Activated naive CD4-positive, alpha-beta T cell treated with anti-CD3 and anti-CD28 coated beads, Interleukin-2, amount 50 U/mL, for 16 hours (primary cell): ENCODE measurements at places on chromosomes 5 and 9.
A peak's percentile ranks its signal among the peaks of the same experiment; 100 is the strongest.

DNA sequence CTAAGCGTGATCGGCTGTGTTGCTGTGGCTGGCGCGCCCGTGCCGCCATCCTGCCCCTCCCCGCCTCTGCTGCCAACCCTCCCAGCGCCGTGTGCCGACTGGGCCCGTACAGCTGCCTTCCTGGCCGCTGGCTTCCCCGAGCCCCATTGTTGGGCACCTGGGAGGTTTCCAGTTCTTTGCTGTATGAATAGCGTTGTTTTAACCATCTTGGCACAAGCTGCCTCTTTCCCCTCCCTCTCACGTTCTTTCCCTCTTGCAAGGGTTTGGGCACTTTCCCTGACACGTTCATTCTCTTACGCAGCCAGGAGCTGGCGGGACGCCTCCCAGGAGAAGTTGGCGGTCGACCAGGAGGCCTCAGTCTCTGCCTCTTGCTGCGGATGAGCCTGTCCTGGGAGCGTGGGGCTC, 43.1 kb upstream of the RXRA start:
- no peak for DNase-seq

GRCh38 chr5:16600397-16600796, 16.4 kb downstream of the RETREG1 start:
- DNase-seq = no peak

DNA sequence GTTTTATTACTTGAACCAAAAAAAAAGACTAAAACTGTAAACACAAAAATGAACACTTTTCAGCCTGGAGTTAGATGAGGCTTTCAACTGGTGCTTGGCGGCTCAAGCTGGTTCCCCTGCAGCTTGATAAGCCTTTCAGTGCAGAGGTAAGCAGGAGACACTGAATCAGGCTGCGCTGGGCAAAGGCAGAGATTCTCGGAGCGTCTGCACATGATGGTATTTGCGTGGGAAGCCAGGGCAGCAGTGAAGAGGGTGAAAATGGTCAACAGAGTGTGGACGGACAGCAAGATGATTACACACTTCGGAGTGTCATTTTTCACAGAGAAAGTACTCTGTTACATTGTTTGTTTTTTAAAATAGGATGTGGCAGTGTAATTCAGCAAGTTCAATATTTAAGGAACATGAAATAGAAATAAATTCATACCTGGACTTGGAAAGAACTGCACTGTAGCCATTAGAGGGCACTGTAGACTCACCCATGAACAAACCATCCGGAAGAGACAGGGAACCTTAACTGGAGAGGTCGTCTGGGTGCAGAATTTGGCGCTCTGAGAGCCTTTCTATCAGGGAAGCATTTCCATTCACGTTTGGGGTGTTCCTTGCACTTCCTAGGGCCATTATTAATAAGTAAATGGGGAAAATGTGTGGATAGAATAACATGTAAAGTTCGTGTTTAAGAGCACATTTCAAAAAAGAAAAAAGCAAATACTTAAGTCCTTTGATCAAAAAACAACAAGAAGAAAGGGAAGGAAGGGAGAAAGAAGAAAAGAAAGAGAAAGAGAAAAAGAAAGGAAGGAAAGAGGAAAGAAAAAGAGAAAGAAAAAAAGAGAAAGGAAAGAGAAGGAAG, 69.8 kb downstream of the ICE1 start:
- peak; percentile 24 for DNase-seq

DNA sequence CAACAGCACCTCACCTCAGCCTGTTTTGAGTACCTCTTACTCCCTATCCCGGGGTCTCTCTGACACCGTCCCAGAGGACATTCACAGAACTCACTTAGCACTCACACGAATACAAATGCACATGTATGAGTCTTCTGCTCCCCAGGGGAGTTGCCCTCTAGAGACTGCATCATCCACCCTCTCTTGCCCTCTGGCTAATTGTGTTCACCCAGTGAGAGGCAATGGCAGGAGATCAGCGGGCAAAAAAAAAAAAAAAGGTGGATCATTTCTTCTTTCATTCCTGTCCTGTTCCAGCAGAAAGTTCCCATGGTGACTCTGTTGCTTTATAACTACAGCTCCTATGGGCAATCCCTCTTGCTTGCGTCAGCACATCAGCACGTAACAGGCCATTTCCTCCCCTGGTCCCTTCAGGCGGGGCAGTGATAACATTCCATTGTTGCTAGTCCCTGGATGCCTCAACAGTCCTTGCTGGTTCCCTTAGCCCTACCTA, 23.5 kb upstream of the SNX2 start:
- DNase-seq = no peak

- no peak for DNase-seq
Measured at GRCh38 chr9:108766626-108767161, 89.1 kb downstream of the ACTL7B start.

DNA sequence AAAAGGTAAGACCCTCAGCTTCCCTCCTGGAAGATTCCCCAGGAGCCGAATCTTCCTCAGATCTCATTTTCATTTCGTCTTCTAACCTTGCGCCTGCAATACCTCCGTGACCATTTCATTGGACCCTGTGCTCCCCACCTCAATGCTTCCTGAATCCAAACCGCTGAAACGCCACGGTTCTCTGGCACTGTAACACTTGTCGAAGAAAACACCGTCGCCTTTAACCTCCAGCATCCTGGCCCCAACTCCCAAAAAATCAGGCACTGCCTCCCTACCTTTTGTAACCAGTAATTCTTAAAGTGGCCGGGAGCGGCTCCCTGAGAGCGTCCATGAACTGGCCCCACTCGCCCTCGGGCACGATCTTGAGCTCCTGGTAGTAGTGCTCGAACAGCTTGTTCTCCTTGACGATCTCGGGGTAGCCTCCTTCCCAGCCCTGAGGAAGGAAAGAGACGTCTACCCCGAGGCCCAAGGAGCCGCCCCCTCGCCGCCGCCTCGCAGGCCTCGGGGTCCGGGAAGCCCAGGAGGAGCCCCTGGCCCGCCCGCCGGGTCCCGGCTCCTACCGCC, 438 bp downstream of the NSUN2 start:
- DNase-seq = no peak

GRCh38 chr5:158819840-158820620, 279.7 kb downstream of the EBF1 start:
- DNase-seq = no peak

- no peak for DNase-seq
Measured at GRCh38 chr5:109215040-109215439, 194.7 kb downstream of the PJA2 start.

- DNase-seq = peak; percentile 28
Measured at GRCh38 chr9:19493174-19493811, 84.5 kb downstream of the ACER2 start.

- no peak for DNase-seq
Measured at GRCh38 chr5:78809444-78809843, 160.9 kb upstream of the LHFPL2 start.

- peak; percentile 41 for DNase-seq
Measured at GRCh38 chr5:91101600-91102379, 281.3 kb downstream of the ARRDC3 start.

GRCh38 chr9:98550206-98550820, 158.4 kb downstream of the GABBR2 start:
- DNase-seq = no peak

DNA sequence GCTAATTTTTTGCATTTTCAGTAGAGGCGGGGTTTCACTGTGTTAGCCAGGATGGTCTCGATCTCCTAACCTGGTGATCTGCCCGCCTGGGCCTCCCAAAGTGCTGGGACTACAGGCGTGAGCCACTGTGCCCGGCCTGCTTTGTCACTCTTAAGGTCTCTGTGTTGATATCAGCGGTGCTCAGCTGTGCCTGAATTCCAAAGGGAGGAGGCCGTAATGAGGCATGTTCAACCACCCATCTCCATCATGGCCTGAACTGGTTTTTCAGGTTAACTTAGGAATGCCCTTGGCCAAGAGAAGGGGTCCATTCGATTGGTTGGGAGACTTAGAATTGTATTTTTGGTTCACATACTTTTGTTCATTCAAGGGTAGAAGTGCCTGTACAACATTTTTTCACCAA, 22.0 kb downstream of the HSD17B3 start:
- no peak for DNase-seq

- DNase-seq = no peak
Measured at GRCh38 chr5:171450423-171451331, 31.2 kb downstream of the FGF18 start.

DNA sequence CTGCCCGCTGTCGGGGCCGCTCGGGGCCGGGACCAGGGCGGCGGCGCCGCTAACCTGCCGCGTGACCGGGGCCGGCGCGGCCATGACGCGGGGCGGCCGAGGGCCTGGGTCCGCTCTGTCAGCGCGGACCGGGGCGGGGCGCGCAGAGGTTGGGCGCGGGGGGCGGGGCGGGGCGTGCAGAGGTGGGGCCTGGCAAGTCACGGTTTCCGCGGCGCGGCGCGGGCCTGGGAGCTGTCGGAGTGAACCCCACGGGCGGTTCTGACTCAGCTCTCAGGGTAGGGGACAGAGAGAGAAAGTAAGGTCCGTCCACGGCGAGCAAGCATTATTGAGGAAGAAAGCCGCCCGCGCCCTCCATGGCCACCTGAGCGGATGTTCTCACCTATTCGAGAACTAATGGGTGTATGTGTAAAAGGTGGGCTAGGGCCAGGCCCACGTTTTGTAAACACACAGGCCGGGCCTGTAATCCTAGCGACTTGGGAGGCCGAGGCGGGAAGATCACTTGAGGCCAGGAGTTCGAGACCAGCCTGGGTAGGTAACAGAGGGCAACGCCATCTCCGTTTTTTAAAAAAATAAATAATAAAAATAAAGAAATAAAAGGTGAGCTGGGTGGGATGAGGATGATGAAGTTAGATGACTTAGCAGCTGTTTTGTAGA, at the start of gene PRXL2C:
Gene PRXL2C, minus strand, starts transcription at position 120 of the 654 bp plus-strand sequence. Its CDS starts 36 bp downstream, at position 84.
- peak; percentile 81 for DNase-seq

GRCh38 chr5:169772256-169772655, 135.2 kb downstream of the DOCK2 start:
- DNase-seq = no peak

GRCh38 chr9:105879181-105879580, 184.8 kb downstream of the TMEM38B start:
- no peak for DNase-seq

GRCh38 chr5:137320056-137321045, 178.8 kb downstream of the SPOCK1 start:
- DNase-seq = no peak

DNA sequence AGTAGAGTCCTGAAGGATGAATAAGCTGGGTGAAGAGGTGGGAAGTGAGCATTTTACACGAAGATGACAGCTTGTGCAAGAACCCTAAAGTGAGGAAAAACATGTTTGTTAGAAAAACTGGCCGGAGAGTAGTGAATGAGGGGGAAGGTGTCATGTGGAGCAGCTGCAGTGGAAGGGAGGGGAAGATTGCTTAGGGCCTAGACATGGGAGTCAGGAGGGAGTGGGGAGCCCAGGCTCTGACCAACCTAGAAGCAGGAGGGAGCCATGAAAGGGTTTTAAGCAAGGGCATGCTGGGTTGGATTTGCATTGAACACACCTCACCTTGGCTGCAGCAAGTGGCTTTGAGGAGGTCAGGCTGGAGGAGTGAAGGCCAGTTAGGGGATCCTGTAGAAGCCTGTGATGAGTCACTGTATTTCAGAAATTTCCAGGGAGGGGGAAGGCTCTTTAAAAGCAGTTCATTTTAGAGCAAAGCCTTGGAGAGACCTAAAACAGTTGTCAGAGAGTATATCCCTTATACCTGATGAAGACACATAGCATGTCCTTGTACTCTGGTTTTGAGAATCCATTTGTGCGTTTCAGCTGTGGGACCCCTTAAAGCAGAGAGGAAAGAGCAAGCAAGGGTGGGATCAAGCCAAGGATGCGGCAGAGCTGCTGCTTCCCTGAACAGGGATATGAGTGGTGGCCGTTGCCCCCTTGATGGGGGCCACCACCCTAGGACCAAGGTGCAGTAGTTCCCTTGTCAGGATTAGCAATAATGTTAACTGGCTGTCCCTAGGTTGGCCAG, 45.4 kb downstream of the ANGPTL2 start:
- no peak for DNase-seq

DNA sequence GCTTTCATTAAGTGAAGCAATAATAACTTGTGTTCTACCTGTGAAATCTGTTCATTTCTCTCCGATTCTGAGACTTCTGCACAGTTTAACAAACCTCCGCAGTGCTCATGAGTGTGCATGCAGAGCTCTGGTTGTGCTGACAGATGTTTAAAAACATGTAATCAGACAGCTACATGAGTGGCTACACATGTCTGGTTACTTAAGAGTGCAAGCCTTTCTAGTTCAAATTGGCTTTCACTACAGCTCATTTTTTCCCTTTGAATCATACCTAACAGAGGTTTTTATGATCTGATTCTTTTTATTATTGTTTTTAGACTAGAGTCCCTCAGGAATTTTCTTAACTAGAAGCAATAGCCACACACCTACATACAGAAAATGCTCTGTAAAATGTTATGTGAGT, 310.2 kb downstream of the ARRDC3 start:
- DNase-seq = no peak

DNA sequence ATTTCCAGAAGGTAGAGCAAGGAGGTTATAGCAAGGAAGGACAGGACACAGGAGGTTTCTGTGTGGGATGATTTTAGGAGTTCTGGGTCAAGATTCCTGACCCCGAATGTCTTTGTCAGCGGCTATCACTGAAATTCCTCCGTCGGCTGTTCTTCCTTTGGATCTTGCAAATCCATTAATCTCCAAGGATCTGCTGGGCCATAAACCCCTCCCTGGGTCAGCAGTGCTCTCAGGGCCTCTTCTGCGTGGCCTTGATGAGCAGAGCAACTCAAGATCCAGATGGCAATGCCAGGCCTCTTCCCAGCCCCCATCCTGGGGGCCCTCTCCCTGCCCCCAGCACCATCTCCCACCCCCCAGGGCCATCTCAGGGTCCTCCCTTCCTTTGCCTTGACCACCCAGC, 16.3 kb upstream of the COL27A1 start:
- DNase-seq = no peak

GRCh38 chr5:5291357-5291756, 131.1 kb upstream of the ICE1 start:
- no peak for DNase-seq

DNA sequence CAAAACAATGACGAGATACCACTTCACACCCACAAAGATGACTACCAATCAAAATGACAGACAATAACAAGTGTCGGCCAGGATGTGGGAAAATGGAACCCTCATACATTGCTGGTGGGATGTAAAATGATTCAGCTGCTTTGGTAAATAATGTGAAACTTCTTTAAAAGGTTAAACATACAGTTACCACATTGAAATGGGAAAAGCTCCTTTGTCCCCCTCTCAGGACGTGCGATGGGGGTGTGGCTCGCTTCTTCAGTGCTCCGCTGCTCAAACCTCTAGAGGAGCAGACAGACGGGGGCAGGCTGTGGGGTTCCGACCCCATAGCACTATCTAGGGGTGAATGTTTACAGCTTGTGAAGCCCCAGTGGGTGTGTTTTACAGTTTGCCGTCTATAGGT, 8.0 kb upstream of the PLPP6 start:
- DNase-seq = no peak

GRCh38 chr9:123225995-123226394, 42.4 kb downstream of the STRBP start:
- no peak for DNase-seq

DNA sequence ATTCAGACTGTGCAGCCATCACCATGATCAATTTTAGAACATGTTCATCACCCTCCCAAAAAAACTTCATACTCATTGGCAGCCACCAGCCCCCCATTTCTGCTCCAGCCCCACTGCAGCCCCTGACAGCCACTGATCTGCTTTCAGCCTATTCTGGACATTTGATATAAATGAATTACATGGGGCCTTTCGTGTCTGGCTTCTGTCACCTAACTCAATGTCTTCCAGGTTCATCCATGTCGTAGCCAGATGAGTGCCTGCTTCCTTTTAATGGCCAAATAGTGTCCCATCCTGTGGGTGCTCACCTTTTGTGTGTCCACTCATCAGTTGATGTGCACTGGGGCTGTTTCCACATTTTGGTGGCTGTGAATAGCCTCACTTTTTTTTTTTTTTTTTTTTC, 63.5 kb downstream of the HMCN2 start:
- no peak for DNase-seq
